ENCODE measurements at places on chromosomes 7 and 10.

GRCh38 chr10:122565766-122566206 lies 5.2 kb downstream of the DMBT1 start:
- DNase-seq, result peak; percentile 76

- no peak for DNase-seq
These were observed 53.9 kb upstream of the CREB5 start for GRCh38 chr7:28358423-28358868.

DNA sequence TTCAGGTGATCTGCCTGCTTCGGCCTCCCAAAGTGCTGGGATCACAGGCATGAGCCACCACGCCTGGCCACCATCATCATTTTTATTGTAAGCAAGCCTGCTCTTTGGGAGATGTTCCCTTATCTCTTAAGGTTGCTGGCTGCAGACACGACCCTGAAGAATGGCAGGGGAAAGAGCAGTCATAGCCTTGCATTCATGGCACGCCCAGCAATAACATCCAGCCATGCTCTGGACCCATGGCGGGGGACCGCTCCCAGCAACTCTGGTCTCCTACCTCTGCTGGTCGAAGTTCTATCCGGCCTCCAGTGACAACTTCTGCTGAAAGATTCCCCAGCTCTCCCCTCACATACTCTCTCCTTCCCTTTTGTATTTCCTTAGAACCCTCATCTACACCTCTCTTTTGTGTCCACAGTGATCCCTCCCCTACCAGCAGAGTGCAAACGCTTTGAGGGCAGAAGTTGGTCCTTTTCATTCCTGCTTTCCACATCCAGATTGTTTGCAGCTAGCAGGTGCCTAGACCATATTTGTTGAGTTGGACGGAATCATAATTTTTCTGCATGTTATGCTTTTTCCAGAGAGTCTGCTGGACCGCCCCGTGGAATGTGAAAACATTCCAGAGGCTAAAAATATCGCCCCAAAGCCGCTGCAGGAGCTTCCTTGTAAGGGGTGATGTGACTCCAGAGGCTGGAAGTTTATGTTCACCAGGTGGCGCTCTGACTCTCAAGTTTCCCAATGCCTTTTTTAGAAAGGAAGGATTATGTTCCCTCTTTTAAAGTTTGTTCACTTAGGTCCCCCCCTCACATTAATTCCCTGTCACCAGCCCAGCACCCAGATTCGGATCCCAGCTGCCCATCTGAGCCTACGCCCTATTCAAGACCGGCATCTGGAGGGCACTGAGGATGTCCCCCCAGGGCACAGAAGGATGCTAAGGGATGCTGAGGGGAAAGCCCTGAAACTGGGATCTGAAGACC lies 4.3 kb upstream of the MARVELD1 start:
- DNase-seq, result peak; percentile 65

DNA sequence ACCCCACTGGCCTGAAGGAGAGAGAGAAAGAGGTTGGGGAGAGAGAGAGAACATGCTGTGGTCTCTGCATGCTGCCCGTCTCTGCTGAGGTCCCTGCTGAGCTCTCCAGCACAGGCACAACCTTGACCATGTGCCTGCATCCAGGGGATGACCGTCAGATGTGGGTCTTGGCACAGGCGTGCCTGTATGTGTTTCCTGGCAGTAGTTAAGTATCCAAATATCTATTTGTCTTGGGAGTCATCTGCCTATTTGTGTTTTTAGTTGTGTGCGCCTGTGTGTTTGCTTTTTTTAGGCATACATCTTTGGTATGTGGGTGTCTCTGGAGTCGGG lies 1.9 kb upstream of the UNC5B start:
- no peak for DNase-seq

DNA sequence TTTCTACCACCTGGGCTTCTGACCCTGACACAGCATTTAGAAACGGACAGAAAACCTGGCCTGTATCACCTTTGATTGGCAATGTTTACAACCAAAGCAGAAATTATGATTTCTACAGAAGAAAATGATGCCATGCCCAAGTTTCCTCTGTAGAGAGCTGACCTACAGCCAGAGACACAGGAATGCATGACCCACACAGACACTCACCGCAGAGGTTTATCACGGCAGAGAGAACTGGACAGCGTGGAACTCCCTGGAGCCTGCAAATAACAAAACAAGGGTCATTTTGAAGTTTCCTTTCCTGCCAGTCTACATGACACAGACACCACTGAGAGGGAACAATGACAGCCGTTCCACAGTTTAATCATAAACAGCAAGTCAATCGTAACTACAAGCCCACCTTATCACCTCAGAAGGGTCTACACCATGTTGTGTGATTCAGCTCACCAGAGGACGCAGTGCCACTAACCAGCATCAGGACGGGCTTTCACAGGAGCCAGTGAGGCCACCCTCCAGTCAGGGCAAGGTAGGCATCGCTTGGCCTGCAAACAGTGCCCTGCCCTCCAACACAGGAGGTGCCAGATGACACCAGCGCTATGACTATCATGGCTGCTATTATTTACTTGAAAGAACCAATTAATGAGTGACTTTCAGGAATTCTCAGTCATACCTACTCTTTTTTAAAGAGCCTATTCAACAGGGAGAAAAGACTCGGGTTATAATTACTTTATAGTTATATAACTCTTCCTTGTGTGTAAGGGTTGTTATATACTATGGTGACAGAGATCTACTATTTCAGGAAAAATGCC lies 139.9 kb downstream of the TNS3 start:
- DNase-seq, result no peak

DNA sequence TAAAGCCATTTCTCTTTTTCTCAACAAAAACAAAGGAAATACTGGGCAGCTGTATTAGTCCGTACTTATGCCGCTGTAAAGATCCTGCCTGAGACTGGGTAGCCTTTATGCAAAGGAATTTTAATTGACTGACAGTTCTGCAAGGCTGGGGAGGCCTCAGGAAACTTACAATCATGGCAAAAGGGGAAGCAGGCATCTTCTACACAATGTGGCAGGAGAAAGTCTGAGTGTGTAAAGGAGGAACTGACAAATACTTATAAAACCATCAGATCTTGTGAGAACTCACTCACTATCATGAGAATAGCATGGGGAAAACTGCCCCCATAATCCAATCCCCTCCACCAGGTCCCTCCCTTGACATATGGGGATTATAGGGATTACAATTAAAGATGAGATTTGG lies 264.3 kb downstream of the SEMA3A start:
- DNase-seq, result no peak

GRCh38 chr7:55475855-55476803 lies 96.2 kb downstream of the VOPP1 start:
- no peak for DNase-seq

DNA sequence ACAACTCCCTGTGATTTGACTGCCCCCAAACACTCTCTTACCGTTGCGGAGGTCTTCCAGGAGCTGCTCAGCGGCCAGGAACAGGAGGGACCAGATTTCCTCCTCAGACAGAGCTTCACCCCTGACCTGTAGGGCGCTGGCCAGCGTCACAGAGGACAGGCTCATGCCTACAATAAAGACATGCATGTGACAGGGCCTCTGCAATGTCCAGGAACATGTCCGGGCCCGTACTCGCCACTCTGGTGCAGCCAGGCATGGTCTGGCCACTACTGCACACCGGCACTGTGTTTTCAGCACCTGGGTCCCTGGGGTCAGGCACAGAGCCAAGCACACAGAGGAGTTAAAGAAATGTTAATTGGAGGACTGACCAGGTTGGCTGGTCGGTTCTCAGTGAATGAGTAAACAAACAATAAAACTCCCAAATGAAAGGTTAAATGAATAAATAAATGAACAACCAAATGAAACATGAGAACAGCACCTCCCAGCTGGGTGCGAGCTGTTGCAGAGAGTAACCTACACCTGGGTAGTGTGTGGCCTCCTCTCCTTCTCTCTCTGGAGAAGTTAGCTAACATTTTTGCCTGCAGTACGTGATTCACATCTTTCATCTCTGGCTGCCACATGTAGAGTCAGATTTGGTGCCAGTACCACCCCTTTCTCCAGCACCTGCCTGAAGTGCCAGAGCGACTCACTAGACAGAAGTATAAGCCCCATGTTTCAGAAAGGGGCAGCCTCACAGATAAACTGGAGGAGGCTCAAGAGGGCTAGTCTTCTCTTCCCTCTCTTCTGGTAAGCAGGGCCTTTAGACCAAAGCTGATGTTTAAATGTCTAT lies 22.8 kb downstream of the FRMPD2 start:
- peak; percentile 60 for DNase-seq

GRCh38 chr7:17968791-17969715 lies 28.8 kb upstream of the SNX13 start:
- no peak for DNase-seq

DNA sequence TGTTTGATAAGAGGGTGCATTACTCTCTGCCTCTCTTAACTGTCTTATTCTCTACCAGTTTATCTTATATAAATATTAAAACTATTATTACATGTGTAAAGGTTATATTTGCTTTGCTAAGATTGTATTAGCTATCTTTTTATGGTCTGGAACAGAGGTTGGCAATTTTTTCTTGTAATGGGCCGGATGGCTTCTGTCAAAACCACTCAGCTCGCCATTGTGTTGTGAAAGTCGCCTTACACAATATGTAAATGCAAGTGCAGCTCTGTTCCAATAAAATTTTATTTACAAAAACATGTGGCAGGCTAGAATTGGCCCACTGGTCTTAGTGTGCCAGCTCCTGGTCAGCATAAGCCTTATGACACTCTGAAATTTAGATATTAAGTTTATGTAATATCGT lies 185.8 kb downstream of the SDK1 start:
- no peak for DNase-seq

All from ecto neural progenitor cell (in vitro differentiated cells).